ENCODE measurements at places on chromosomes 6 and 20.

- DNase-seq = no peak
Observed at GRCh38 chr20:33719277-33719988, 677 bp downstream of the PXMP4 start.

- DNase-seq = no peak
Observed at GRCh38 chr6:148342100-148342349, 613 bp upstream of the SASH1 start.

GRCh38 chr6:139165324-139165723 is 30.4 kb downstream of the HECA start:
- DNase-seq = no peak

DNA sequence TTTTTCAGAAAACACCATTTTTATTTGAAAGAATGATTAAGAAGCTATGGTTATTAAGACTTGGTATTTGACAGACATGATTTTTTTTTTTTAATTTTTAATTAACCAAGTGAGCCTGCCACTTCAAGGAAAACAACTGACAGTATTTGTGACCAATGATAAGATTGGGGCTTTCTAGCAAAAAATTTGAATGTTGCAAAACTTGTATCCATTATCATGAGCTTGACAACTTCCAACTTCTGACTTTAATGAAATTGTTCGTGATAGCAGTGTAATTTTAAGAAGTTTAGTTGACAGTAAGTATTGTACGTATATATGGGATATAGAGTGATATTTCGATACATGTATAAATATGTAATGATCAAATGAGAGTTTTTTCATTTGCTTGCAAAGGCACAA is 21.6 kb upstream of the POM121L2 start:
- DNase-seq = peak; percentile 12

DNA sequence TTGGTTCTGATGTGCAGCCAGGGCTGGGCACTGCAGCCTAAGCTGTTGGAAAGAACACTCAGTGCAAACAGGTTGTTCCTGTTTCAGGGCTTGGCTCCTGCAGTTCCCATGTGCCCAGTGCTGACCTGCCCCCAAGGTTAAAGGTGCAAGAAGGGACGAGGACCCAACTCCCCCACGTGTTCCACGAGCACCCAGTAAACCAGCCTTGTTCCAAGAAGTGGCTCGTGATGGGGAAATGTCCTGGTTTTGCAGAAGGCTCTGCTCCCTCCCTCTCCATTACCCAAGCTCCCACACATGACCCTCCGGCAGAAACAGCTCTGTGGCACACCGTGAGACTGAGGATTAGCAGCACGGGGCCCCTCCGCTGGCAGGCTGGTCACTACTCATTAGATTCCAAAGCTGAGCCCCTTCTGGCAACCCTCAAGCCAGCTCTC is 9.4 kb downstream of the ACSS1 start:
- DNase-seq = no peak

- DNase-seq = no peak
Observed at GRCh38 chr6:37504024-37504423, 4.3 kb upstream of the CCDC167 start.

DNA sequence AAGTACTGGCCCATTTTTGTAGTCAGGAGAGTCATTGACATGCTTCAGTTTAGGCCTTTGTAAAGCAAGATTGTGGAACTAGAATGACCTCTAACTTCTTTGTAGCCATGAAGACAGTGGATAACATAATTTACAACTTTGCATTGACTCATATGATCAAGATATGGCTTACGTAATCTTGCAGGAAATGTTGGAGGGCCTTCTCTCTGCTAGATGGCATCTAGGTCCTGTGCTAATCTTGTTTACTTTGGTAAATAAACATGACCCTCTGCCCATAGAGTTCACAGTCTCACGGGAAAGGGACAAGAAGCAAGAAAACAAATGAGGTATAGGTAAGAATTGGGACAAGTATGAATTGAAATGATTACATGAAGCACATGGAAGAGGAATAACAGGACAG is 355.2 kb upstream of the ARID1B start:
- no peak for DNase-seq

DNA sequence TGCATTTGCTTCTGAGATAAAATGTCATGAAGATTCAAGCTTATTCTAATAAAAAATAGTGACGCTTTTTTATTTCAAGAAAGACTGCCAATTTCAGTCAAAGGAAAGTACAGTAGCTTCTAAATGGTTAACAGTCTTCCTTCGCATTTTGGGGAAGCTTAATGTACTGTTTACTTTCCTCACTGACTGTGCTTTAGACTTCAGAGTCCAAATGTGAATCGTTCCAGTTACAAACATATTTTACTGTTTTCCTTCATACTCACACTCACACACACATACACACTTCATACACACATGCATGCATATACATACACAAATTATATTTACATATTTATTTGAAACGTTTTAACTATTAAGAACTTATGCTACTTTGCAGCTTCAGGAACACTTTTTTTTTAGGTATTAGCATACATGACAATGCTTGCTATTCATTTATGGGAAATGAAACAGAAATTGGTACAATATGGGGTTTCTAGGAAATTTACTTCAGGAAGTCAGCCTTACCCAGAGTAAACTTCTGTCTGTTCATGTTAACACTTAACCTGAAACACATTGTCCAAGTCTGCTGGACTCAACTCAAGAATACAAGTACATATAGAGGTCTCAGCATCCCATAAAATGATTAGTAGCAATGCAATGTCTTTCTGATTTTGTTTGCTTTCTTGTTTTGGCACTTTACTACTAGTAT is 145.4 kb downstream of the RPS12 start:
- no peak for DNase-seq

- DNase-seq = no peak
Observed at GRCh38 chr20:49785149-49785851, 27.3 kb upstream of the SLC9A8 start.

DNA sequence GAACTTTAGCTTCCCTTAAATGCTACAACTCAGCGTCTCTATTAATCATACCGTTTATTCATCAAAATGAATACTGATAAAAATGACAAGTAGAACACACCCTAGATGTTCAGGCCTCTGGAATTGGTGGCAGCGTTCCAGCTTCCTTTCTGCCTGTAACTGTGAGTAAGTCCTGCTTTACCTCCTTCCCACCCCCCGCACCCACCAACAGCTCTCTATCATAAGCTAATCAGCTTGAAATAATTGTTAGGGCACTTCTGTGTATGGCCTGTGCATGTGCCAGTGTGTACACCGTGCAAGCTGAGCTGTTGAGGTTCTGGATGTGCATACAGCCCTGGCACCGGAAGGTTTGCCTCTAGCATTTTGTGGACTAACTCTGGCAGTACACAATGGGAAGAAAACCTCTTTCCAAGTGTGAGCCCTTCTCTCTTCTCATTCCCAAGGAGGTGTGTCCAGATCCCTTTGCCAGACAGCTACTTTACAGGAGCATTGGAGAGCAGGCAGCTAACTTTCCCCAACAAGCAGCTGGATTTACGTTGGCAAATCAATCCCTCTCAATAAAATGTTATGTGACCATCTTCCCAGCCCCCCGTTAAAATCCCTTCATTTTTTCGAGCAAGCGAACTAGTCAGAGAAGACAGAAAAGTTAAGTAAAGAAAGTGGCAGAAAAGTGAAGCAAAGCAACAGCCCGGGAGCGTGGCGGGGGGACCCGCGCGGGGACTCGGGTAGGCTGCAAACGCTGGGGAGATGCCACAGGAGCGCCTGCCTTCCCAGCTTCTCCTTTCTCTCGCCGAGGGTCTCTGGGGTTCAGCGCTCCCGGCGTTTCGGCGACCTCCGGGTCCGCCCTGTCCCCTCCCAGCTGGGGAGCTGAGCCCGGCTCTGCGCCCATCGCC is 803 bp upstream of the ADGRG6 start:
- DNase-seq = peak; percentile 73

- no peak for DNase-seq
Observed at GRCh38 chr6:35469751-35470662, 1.8 kb downstream of the RPL10A start.

- DNase-seq = no peak
Observed at GRCh38 chr20:46150943-46151342, 32.8 kb downstream of the CD40 start.

DNA sequence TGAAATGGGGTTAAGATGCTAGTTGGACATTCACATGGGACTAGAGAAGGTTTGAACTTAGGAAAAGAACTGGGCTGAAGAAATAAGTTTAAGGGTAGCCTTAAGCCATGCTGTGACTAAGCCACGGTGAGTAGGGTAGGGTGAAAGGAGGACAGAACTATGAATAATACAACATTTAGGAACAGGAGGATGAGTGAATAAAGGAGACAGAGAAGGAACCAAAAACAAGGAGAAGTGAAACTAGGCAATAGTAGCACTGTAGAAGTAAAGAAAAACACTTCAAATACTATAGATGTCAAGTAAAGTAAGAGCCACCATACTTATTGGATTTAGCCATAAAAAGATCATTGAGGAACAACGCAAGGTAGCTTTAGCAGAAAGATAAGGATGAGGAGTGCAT is 111.2 kb downstream of the KCNQ5 start:
- DNase-seq = no peak

- no peak for DNase-seq
Observed at GRCh38 chr20:39698752-39699151, 736.6 kb downstream of the DHX35 start.

DNA sequence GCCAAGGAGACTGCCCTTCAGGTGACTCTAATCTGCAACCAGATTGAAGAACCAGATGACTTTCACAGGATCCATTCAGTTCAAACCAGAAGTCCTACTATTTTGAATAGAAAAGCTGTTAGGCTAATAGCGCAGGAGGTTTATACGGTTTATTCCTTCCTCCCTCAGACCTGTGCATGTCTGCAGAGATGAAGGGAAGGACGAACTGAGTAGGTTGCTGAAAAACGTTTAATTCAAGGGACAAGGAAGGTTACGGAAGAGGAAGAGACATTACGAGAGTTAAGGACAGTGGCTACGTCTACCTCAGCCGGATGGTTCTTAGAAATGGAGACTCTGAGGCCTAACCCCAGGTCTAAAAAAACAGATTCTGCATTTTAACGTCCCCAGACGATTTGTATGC is 978 bp downstream of the AURKA start:
- no peak for DNase-seq

DNA sequence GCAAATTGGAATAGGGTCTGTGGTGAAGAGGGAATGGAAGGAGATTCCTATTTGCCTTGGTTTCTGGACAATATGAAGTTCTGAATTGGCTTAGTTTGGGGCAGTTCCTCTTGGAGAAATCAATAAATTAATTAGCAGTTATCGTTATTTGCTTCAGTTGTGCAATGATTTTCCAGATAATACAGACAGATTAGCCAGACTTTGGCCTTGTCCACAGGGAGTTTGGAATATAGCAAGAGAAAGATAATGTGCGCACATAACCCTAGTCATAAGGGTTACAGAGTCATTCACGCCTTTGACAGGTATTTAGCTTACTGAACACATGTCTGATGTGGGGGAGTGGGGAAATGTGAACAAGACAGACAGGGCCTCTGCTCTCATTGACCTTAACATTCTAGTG is 1.3 kb downstream of the ATRN start:
- no peak for DNase-seq

GRCh38 chr6:21772884-21773575 is 179.5 kb downstream of the SOX4 start:
- no peak for DNase-seq

DNA sequence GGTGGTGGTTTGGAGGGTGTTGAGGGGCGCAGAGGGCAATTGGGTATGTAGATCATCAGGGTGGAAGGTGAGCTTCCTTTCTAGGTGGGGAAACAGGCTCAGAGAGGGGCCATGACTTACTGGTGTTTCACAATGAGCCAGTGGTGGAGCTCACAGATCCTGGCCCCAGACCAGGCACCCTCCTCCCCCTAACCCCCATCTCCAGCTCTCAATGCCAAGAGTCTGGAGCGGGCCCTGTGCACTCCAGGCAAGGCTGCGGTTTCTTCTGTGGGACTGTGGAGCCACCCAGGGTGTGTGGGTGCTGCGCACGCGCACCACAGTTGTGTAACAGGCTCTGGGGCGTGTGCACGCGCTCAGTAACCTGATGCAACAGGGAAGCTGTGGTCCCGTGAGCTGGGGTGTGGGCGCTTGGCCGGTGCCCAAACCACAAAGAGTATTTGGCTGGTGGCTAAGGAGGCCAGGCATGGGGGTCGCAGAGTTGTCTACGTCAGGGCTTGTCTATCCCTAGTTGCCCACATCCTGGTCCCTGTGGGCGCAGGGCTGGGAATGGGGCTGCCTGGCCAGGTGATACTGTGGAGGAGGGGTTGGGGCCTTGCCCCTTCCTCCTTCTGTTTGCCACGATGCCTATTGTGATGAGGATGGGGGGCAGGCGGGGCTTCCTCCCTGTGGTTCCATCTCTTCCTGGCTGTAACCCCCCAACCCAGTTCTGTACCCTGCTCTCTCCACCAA is 37.5 kb upstream of the MRPS18A start:
- DNase-seq = peak; percentile 70

GRCh38 chr6:39897698-39898097 is 36.6 kb downstream of the MOCS1 start:
- DNase-seq = peak; percentile 4

DNA sequence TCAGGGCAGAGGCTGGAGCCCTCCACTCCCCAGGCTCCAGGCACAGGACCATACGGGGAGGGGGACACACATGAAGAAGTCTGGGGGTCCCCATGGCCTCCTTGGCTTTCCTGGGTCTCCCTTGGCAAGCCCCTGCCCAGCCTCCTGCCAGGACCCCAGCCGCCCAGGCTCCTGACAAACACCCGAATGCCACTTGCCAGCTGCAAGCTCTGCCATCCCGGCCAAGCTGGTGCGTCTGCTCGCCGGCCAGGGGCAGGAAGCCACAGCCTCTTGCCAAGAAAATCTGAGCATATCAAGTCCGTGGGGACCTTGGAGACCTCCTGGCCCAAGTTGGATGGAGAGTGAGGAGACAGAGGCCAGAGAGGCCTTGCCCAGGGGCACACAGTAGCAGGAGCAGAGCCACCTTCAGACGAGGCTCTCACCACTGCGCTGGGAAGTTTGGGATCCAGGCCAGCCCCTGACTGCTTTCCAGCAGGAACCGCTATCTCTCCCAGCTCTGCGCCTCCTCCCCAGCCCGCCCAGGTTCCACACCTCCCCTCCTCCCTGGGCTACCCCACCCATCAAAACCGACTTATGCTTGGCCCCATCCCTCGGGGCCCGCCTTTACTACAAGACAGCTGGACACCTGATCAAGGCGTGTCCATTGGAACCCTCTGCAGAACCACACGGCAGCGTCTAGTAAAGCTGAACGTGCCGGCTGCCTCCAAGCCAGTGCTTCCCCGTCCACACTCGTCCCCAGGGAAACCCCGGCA is 80.2 kb downstream of the GRM4 start:
- no peak for DNase-seq

- DNase-seq = no peak
Observed at GRCh38 chr6:169938262-169938701, 186.9 kb downstream of the ERMARD start.

DNA sequence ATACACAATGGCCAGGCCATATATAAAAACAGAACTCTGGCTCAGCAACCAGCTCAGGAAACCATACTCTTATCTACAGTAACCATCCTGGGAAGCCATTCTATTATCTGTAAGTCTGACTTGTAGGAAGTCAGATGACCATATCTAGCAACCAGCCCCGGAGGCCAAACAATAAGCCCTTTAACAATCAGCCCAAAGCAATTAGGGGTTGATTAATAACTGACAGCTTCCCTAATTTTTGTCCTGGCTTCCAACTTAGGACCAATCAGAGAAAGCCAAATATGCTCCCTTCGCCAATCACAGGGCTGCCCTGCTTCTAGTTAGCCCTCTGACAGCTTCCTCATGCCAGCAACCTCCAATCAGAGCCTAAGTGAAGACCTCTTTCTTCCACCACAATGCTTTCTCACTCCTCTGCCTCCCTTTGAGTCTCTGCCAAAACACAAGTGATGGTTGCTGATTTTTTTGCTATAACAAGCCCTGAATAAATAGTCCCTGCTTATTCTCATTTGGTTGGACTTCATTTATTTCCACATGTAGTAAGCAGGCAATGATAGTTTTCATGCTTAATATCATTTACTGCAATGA is 37.8 kb upstream of the STXBP5 start:
- peak; percentile 21 for DNase-seq

GRCh38 chr20:58173930-58174707 is 54.3 kb downstream of the ANKRD60 start:
- DNase-seq = no peak
